ENCODE measurements at places on chromosomes 6 and 20.

DNA sequence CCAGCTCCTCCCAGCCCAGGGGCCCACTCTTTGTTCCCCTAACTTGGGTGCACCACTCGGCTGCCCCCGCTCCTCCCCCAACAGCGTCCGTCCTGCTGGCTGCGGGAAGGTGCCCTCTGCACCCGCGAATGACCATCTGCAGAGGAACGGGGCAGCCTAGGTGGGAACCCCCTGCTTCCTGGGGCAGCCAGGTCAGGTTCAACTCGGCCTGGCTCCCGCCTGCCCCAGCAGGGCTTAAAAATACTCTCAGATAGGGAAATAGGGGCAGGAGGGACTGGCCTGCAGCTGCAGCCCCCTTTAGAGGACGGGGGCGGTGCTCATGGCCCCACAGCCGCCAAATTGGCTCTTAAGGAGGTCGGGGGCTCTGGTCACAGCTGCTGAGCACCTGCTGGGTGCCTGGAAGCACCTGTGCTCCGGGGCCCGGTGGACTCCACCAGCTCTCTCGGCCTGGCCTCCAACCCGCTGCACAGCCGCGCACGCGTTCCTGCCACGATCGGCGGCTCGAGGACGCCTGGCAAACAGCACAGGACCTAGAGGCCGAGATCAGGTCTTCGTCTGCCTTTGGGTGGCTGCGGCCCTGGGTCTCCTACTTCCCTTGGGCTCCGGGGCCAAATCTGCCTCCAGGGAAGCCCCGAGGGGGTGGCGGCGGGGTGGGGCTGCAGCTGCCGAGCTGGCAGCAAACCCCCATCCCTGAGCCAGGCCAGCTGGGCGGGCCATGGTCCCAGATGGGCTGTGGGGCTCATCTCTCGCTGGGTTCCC is 700 bp upstream of the LAMA5 start:
- no peak for DNase-seq

- DNase-seq = no peak
Measured at GRCh38 chr6:6925391-6926164, 182.2 kb upstream of the RREB1 start.

GRCh38 chr20:46209930-46210671 is 92.0 kb downstream of the CD40 start:
- DNase-seq = no peak

GRCh38 chr20:61821735-61822134 is 243.9 kb downstream of the TAF4 start:
- no peak for DNase-seq

- DNase-seq = no peak
Measured at GRCh38 chr6:170284126-170284773, 6.6 kb downstream of the DLL1 start.

DNA sequence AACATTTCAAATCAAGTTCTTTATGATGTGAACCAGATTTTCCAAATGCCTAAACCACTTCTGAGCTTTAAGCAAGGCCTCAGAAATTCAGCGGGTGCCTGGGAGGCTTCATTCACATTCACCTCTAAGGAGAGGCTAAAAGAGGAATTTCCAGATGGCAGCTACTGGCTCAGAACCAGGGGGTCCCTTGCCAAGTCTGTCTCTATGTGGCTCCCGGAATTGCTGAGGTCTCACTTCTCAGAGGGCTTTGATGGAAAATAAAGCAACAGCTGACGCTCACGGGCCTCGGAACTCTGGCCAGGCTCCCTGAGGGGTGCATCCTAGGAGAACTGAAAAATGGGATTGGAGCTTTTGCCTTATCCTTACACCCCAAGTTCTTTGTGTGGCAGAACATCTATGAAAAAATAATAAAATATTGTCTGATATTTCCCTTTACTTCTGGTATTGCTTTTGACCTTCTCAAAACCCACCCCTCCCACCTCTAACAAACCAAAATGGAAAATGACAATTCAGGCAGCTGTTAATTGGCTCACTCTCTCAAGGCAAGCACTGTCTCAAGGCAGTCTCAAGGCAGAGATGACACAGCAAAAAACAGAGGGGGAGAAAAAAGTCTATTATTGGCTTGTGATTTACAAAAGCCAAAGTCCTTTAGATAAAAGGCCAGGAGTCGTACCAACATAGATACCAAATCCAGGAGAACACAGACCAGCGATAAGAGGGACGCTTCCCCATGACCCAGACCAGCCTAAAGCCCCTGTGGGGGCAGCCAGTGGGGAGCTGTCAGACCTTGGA is 21.8 kb upstream of the LRRN4 start:
- no peak for DNase-seq

DNA sequence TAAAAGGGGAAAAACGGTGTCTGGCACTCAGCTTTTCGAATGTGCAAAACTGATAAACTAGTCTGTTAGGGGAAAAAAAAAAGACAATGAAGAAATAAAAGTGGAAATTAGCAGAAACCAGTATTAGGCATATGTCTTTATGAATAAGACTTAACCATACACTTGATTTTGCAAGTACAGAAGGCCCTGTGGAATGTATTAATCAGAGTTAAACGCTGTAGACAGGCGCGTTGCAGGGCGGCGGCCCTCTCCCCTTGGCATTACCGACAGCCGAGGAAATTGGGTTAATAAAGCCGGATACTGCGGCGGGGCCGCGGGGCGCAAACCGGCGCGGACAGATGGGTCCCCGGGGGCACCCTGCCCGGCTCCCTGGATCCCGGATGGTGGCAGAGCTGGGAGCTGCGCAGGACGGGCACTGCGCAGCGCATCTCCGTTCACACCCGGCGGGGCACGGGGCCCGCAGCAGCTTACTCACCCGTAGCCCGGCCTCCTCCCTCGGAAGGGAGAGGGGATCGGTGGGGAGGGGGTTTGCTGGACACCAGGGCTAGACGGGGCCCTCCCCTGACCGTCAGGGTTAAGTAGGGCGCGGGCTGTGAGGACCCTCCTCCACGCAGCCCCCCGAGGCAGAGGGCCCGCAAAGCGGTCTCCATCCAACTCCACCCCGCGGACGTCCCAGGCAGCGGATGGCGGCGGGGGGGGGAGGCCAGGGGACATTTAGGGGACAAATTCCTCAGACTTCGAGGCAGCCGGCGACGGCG is 2.0 kb downstream of the BHLHE23 start:
- DNase-seq = no peak

- no peak for DNase-seq
Measured at GRCh38 chr6:159999240-159999671, 30.4 kb downstream of the IGF2R start.

DNA sequence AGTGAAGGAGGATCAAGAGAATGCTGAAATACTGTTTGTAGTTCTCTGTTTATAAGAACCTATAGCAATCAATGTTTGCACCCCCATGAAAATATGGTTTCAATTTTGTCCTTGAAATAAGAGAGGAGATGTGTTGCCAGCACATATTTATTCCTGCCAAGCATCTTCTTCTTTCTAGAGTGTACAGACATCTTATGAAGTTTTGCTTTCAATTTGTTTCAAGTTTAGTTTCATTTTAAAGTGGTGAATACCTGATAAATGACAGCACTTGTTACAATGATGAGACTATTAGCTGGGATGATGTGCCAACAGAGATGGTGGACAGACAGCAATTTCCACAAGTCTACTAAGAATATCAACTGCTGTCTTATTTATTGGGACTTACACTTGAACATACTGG is 39.2 kb upstream of the CENPW start:
- no peak for DNase-seq

DNA sequence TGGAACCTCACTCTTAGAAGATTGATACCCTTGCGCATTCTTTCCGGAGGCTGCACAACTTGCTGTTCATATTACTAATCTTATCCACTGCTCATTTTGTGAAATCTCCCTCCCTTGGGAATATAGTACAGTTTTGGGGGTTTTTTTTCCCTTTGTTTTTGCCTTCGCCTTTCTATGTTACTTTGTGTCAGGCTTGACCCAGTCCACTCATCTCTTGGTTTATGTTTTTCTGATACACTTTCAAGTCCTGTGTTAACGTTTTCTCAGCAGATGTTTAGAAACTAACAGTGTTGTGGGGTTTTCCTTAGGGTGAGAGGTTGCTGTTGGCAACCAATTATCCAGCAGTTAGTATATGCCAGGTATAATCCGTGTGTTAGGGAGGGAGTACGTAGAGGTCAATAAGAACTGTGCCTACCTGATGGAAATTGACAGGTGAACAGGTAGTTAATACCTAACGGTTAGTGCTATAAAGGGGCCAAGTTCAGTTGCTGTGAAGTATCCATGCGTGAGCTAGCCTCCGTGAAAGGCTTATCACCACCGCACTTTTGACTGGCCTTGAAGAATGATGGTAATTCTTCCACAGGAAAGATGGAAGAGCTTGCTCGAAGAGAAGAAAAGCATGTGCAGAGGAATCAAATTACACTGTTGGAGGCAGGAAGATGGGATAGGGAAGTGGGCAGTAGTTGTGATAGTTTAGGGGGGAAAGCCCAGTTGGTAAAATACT is 1.4 kb downstream of the NFYA start:
- no peak for DNase-seq

GRCh38 chr20:41411391-41411847 is 44.8 kb upstream of the EMILIN3 start:
- DNase-seq = no peak

DNA sequence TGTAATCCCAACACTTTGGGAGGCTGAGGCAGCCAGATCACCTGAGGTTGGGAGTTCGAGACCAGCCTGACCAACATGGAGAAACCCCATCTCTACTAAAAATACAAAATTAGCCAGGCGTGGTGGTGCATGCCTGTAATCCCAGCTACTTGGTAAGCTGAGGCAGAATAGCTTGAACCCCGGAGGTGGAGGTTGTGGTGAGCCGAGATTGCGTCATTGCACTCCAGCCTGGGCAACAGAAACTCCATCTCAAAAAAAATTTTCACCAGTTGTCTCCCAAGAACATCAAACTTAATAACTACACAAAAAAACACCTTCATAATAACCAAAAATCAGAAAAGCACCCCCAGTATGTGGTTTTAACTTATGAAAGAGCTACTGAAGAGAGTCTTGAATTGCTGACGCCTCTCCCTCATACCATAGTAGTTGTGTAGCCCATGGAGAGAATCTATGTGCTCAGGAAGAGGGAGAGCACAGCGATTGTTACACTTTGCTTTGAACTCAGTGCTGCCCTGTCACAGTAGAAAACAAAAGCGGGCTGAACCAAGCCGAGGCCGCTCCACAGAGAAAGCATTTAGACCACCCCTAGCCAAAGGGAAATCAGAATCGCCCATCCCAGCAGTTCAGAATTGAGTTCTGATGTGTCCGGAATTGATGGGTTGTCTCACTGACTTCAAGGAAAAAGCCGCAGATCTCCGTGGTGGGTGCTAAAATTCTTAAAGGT is 42.0 kb upstream of the GMPR start:
- DNase-seq = no peak

GRCh38 chr6:35058865-35059522 is 82.1 kb downstream of the TCP11 start:
- DNase-seq = no peak

- no peak for DNase-seq
Measured at GRCh38 chr20:57432862-57433491, 41.8 kb downstream of the RBM38 start.

DNA sequence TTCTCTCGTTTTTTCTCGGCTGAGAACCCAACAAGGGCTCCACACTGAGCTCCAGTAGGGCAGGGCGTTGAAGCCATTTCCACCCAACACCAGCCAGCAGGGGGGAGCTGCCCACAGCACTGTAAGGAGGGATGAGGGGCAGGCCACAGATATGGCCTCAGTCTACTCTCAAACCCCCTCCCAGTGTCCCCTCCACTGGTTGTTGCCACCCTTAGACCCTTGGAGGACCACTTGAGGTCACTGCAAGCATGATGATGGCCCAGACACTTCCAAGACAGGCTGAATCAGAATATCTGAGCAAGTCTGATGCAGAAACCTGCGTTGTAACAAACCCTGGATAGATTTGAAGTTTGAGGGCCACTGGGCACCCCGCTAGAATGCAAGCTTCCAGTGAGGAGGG is 217.0 kb upstream of the CST7 start:
- DNase-seq = no peak

GRCh38 chr20:37411408-37412219 is 65.7 kb downstream of the SRC start:
- DNase-seq = no peak

GRCh38 chr20:51184289-51184688 is 161.4 kb upstream of the KCNG1 start:
- DNase-seq = no peak

DNA sequence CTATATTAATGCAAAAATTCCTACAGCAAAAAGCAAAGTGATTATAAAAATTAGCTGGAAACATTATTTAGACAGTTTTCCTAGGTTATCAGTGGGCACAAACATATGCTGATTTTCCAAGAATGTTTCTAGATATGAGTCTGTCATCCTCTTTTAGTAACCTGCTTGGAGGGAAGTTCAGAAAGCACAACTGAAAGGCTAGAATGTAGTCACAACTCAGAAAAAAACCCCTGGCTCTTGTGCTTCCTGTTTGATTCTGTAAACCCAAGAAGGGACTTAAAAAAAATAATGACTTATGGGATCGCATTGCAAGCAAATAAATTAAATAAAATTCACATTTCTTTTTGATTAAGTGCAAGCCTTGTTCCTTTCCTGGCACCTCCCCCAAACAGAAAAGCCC is 708.4 kb upstream of the EPHA7 start:
- DNase-seq = no peak

- no peak for DNase-seq
Measured at GRCh38 chr6:168410554-168411011, 30.4 kb upstream of the SMOC2 start.

- no peak for DNase-seq
Measured at GRCh38 chr6:125824946-125825771, 34.4 kb downstream of the NCOA7 start.

- DNase-seq = no peak
Measured at GRCh38 chr6:159456349-159456748, 236.7 kb downstream of the SOD2 start.

- DNase-seq = no peak
Measured at GRCh38 chr6:141265756-141266623, 866.7 kb upstream of the GJE1 start.

GRCh38 chr20:9397928-9398327 is 116.5 kb upstream of the LAMP5 start:
- DNase-seq = no peak

DNA sequence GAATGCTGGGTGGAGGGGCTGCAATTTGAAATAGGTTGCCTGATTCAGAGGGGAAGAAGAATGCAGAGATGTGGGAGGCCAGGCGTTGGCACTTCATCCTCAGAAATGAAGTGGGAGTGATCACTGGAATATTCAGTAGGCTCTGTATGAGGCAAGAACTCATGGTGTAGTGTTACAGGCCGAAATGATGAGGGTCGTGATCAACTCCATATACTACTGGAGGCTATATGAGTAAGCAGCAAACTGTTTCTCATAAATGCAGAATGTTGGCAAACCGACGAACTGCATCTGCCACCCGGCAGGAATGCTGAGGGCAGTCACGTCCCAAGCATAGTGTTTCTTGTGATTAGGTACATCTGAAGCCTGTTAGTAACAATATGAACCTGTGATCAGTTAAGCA is 12.7 kb downstream of the KCNS1 start:
- no peak for DNase-seq

DNA sequence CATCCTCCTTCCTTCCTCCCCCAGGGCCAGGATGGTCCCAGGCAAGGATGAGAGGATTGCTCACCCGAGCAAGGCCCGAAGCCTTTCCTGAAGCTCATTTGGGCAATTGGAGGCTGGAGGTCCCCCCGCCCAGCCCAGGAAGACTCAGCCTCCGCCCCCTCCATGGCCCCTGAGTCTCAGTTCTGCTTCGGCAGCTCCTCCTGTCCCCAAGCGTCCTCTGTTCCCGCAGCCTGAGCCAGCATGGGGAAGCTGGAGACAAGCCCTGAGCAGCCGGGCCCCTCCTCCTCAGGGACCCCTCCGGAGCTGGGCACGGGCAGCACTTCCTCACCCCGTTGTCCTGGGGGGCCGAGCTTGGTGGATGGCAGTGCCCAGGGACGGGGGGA is 26.0 kb downstream of the SLC17A9 start:
- DNase-seq = no peak

All from mesothelial cell of epicardium (in vitro differentiated cells).